NCI-H69 (cell line): ENCODE measurements at places on chromosomes 3 and 15.

DNA sequence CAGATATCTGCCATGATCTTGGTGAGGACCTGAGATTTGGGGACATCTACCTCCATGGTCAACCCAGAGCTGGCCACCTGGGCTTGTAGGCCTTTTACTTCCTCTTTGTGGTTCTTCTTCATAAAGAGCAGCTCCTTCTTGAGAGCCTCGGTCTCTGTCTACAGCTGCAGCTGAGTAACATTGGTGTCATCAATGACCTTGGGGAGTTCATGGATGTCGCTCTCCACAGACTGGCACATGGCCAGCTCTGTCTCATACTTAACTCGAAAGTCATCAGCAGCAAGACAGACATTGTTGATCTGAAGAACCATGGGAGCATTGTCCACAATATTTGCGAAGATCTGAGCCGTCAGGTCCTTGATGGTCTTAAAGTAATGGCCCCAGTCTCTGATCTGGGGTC lies 15.7 kb upstream of the RASA2 start:
- DNase-seq = no peak

DNA sequence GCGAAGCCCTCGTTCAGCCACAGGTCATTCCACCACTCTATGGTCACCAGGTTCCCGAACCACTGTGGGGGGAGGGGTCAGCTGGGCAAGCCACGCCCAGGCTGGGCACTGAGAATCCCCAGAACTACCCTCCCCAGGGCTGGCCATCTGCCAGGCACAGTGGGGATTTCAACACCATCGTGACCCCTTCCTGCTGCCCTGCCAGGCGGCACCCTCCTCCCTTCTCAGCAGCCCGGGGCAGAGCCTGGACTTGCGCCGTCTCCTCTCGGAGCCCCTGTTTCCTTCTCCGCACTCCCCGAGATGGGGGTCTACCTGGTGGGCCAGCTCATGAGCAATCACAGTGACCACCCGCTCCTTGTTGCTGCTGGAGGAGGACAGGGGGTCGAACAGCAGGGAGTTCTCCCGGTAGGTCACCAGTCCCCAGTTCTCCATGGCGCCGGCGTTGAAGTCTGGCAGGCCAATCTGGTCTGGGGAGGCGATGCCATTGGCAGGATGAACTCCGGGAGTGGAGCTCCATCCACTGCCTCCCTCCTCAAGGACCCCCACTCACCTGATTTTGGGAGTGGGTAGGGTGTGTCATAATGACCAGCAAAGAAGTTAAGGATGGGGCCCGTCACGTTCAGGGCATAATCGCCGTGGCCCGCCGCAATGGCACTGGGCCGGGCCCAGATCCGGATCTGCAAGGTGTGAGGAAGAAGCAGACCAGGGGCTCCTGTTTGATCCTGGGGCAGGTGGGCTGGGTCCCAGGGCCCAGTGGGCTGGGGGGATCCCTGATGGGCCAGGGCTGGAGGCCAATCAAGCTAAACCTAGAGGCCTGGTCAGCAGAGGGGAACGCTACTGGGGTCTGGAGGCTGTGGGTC lies 10.5 kb downstream of the ANPEP start:
- DNase-seq = no peak

DNA sequence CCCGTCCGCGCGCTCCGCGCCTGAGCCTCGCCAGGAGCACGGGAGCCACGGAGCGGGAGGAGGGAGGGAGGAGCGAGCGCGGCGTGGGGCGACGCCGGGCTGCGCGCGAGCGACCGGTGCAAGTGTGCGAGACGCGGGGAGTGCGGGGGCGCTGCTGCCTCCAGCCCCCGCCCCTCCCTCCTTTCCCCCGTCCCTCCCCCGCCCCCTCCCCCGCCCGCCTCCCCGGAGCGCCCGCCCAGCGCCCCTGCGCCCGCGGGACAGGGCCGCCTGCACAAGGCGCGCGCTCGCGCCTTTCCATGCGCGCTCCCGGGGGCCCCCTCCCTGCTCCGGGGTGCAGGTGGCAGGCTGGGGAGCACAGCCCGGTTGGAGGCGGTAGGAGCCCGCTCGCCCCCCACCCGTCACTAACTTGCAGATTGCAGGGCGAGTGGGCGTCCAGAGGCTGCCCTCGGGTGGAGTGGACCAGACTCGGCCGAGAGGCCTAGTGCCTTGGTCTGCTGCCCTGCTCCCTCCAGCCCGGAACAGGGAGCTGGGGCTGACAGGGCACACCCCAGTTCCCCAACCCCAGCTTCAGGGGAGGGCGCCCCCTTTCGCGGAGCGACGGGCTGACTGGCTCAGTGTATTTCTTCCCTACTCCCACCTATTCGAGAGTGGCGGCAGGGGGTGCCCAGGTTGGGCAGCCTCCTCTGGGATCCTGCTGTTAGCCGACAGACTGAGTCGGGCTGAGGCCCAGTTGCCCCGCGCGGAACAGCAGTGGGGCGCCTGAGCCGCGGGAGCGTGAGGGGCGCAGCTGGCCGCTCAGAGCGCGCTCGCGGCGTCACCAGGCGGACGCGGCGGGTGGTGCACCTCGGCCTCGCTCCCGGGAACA lies at the start of gene WNT7A:
Gene WNT7A (minus strand): TSS at position 126 of the 865 bp plus-strand sequence. CDS start 255 bp downstream, outside the sequence.
- DNase-seq = peak; percentile 22

- no peak for DNase-seq
These were observed 33.3 kb downstream of the TMCO5A start for GRCh38 chr15:37967788-37968187.

DNA sequence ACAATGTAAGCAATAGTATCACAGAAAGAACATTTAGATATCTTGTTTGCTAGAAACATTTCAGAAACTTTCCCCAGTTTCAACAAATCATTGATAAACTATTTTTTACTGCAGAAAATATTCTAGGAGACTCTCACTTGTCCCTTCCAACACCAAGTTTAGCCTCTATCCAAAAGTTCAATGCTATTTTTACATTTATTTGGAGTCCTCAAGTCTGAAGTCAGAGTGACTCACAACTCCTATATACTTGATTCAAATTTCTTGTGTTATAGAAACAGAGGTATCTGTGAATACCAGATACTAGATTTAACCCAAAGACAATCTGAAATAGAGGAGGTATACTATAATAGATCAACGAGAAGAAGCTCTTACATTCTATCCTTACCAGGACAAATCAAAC lies 49.6 kb downstream of the RFX7 start:
- DNase-seq = no peak

DNA sequence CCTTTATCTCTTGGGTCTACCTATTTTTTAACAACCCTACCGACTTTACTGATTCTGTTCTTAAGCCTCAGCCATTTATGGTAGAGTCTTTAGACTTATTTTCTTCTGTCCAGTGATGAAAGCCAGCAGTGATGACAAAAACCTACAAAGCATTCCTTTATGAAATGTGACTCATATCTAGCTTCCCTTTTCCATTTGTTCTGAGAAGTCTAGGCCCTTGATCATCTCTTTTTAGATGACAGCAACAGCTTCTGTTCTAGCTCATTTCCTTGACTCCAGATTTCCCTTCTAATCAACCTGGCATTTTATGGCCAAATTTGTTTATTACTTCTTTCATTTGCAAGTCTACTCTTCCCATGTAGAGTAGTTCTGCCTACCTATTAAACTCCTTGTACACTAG lies 36.1 kb downstream of the CFAP44 start:
- no peak for DNase-seq

DNA sequence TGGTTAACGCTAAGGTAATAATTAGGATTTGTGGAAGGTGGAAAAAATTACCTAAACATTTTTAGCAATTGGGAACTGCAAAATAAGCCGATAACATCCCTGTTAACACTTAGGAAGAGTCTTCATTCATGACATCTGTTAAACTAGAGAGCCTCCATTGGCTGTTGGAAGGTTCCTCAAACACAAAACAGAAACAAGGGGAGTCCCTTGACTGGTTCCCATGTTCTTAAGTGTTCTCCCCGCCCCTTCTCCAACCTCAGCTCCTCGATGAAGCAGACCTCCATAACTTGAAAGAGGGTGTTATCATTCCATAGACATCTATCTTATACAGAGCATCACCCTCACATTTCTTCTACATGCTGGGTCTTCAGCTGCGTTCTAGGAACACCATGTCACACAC lies 2.5 kb downstream of the SLC22A13 start:
- DNase-seq = no peak

GRCh38 chr3:71384837-71385716 lies 198.5 kb downstream of the FOXP1 start:
- DNase-seq = no peak

DNA sequence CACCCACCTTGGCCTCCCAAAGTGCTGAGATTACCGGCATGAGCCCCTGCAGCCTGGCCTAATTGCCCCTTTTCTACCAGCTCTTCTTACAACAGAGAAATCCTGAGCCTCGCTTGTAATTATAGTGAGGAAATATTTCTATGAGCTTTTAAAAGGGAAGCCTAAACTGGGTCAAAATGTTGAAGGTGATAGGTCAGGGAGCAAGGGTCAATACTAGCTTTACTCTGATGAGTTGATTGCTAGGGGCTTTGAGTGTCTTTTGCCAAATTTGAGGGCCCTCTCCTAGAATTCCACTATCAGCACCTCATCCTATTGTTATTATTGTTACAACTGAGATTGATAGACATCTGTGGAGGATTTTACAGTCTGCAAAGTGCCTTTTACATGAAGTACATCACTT lies 62.4 kb upstream of the PIAS1 start:
- DNase-seq = no peak

DNA sequence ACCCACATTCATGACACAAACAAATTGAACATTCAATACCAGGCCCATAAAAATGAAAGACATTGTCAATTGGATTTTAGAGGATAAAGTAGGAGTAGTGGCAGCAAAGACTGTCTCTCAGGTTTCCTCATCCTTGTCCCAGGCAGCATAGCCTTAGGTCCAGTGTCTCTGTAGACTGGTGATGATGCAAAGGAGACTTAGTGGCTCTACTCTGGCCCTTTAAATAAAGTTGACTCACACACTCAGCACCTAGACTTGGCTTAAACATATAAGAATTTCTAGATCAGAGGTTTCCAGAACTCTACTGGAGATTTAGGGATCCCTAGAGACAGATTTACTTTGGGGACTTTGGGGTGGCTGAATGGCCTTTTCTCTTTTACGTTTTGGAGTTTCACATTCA lies 166.6 kb downstream of the NR1D2 start:
- no peak for DNase-seq

DNA sequence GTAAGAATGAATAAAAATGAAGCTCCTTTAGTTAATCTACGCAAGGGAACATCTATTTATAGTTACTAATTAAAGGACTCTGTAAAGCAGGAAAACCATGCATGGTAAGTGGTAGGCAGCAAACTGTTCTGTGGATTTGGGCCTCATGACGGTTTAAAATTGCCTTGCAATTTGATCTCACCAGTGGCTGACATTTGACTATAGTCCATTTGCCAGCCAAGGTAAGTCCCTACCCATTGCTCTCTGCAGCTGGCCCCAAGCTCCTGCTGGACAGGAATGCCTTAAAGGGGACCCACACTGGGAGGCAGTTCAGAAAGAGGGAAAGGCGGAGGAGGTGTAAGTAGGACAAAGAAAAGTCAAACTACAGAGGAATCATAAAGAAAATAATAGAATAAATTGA lies 203.3 kb downstream of the PLCL2 start:
- DNase-seq = no peak

DNA sequence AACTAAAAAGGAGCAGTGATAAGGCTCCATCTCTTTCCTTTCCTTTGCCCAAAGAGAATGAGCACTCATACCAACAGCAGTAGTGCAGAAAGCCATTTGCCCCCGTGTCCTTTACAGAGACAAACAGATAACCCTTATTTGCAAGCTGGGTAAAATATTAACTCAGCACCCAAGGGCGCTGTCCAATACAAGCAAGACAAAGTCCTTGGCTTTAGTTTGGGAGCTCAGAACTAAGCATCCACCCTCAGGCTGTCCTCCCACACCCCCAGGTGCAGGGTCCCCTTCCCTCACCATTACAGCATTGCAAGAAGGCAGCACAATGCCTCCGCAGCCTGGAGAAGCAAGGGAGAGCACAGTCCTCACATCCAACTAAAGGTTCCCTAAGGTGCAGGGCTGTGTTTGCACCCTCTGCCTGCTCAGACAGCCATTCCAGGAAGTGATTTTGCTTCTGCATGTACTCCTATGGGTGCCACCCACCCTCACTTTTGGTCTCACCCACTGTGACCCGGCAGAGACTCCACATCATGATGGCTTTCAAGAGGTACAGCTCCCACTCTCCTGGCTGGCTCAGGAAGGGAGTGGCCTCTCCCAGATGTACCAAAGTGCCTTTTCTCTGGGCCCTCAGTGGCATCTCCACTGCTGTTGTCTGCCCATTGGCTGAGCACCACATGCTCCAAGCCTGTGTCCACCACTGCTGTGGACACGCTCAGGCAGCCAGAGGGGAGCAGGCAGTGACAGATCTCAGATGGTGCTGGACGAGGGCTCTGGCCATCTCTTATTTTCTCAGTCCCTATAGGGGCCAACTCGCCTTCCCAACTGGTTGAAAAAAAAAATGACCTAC lies 34.1 kb upstream of the HES1 start:
- no peak for DNase-seq

- no peak for DNase-seq
These were observed 270.0 kb upstream of the HES1 start for GRCh38 chr3:193865896-193866480.

DNA sequence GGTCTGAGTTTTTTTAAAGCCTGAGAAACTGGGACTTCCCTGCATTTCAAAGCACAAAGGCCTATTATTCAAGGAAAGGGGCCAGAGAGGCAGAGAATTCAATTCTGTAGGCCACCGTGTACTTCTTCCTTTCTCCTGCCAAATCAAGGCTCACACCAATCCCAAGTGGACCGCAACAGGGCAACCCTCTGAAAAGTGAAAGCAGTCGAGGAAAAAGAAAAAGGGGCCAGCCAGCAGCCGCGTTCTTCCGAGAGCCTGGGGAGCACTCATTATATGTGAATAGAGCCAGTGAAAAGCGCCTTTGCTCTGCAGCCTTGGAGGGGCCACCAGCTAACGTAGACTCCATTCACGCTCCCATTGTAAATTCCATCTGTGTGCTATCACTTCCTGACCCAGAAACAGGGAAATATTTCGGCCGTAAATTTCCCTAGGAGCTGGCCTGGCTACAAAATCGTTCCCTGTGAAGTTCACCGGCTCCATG lies 45.9 kb upstream of the THUMPD3 start:
- DNase-seq = no peak

- DNase-seq = peak; percentile 24
These were observed 29.7 kb upstream of the LIPC start for GRCh38 chr15:58401991-58402649.
